ENCODE measurements at places on chromosomes 5 and 9.

GRCh38 chr5:79077680-79078365, 8.3 kb downstream of the BHMT2 start:
- DNase-seq = no peak

DNA sequence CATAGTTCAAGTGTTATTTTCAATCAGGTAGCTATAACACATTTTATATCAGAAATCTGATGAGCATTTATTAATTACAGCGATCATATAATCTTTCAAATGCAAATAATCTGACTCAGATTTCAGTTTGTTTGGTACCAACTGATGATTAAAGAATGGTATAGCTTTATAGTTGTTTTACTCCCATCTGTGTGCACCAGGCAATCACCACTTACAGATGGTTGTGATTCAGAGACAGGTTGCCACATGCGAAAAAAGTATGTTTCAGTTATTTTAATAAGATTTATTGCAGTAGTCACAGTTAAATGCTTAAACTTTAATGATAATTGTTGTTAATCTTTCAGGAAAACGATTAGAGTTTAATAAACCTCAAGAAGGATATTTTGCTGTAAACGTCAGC, 155.1 kb upstream of the ARRDC3 start:
- DNase-seq = no peak

- DNase-seq = no peak
Observed at GRCh38 chr9:111036429-111036789, 1.9 kb downstream of the LPAR1 start.

DNA sequence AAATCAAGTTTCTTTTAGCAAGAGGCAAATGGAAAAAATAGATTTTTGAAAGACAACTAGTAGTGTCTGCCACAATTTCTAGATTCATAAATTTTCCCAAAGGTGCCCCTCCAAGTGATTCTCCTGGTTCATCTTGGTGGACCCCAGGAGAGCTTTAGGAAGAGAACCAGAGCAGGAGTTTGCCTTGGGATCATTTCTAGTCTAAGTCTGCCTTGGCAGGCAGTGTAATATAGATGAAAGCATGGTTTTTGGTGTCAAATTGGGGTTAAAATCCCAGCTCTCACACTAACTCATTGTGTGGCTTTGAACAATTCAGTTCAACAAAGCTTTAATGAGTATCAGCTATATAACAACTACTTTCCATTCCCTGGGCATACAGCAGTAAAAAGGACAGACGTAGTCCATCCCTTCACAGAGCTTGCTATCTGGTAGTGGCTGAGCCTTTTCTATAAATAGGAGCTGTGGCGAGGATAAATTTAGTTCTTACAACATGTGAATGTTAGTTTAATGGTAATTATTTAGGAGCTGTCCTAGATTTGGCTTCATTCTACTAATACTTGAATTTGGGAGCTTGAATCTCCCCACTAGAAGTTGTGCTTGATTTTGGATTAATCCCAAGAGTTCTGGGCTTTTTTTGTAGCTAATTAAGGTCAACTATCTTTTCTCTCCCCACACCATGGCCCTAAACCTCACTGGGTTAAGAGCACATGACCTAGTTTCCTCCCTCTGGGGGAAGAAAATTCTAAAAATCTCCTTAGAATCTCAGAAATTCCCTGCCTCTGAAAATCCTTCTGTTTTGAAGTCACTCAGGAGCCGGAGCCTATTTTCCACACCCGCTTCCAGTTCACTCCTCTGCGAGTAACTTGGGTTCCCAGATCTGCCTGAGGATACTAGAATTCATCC, 197.8 kb downstream of the PCSK1 start:
- peak; percentile 49 for DNase-seq

Data from AG09309 (cell line).